ENCODE measurements at places on chromosomes 11 and 22.

- no peak for DNase-seq
These were observed 94.1 kb downstream of the SWAP70 start for GRCh38 chr11:9757809-9758636.

GRCh38 chr11:63687845-63688244, 6.5 kb downstream of the RTN3 start:
- no peak for DNase-seq

GRCh38 chr11:12007769-12008737, at the start of gene DKK3:
TSS of gene DKK3 (minus strand) at chr11:12008626. CDS start at chr11:12008582, 44 bp downstream.
- DNase-seq = no peak

DNA sequence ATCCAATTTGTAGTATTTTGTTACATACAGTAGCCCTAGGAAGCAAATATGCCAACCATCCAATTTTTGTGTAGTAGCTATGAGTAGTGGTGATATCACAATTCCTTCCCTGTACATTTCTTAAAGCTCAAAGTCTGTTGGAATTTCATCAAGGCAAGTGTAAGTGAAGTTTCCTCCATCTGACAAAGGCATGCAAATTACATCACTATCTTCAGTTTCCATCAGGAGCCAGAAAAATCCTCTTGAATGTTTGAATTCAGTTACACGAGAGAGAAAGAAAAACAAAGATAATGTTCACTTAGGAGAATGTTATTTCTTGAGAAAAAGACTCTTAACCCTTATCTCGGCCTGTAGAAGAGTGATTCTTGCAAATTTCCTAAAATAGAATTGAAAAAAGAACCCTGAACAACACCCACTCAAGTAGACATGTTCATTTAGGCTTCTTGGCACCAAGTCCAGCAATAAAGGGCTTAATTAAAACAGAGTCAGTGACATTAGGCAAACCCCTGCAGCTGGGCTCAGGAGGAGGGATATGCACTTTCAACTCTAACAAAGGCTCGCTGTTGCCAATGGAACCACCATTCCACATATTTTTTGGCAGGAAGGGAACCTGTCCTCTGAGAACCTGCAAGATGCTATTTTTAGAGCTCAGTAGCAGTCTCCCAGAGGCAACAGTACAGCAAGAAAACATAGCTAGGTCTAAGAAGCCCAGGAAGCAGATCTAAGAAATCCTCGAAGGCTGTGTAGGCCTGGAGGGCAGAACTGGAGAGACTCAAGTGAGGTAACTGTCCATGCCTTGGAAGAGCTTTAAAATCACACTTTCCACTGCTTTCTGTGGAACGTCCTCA, 144.6 kb downstream of the CCDC81 start:
- DNase-seq = peak; percentile 75

DNA sequence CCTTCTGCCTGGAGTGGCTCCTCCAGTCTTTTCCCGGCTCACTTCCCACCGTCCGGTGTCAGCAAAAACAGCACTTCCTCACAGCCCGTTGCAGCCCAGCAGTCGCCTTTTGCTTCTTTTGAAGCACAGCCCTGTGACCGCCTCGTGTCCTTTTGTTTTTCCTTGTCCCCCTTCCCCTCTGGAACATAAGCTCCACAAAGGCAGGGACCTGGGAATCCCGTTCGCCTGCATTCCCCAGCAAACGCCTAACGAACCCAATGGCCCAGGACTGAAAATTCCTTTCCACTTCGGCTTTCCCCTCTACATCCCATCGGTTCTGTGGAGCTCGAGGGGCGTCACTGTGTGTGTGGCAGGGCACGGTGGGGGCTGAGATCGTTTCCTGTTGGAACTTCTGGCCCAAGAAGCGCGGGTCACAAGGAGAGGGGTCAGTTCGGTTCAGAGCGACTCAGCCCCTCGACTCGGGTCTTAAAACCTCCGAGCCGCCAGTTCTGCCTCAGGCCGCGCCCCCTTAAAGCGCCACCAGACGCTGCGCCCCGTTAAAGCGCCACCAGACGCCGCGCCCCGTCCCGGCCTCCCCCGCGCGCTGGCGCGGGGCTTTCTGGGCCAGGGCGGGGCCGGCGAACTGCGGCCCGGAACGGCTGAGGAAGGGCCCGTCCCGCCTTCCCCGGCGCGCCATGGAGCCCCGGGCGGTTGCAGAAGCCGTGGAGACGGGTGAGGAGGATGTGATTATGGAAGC, 841 bp downstream of the RIC8A start:
- DNase-seq = peak; percentile 27

DNA sequence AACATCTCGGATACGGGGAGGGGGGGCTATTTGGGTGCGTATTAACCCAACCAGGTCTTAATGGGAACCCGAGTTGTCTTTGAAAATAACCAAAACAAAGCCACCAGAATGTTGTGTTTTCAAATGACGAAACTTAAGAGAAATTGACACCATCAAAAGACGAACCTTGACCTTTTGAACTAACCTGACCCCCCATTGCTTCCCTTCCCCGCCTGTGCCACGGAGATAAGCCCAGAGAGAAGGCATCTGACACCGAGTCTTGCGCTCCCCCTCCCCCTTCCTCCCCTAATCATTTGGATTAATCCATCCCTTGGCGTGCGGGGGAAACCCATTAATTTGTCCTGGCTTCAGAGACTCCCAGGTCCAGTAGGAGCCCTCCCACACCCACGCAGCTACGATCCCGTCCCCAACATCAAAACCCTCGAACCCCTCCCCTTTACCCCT, 4.5 kb upstream of the GCAT start:
- DNase-seq = no peak

DNA sequence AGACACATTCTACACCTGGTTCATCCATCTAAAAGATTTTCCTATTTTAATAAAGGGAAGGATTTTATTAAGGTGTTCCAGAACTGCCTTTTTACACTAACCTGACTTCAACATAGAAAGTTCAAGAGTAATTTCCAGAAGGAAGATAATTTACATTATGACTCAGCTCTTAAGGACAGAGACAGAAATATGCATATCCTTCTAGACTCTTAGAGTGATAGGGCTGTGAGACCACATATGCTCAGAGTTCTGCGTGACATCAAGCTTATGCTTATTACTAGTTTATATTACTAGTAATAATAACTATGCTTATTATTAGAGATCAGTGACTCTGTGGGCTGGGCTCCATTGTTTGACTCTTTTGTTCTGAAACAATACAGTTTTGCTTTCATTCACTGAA, 4.6 kb downstream of the PDGFD start:
- no peak for DNase-seq

DNA sequence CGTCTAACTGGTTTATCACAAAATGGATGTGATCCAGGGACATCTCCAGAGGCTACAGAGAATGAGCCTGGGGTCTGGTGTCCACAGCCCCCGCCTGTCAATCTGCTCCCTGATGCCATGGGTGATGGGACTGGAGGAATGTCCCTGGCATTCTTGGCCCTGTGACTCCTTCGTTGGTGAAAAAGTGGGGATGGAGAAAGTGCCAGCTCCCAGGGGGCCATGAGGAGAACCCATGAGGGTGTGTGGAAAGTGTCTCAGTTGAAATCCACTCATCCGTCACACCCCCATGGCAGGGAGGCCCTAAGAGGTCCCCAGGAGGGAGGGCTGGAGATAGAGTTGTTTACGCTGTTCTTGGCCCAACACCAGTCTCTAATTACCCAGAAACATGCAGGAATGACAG, 322.0 kb downstream of the CTTN start:
- DNase-seq = no peak

- DNase-seq = no peak
These were observed 510.4 kb downstream of the BUD13 start for GRCh38 chr11:116262370-116262769.

DNA sequence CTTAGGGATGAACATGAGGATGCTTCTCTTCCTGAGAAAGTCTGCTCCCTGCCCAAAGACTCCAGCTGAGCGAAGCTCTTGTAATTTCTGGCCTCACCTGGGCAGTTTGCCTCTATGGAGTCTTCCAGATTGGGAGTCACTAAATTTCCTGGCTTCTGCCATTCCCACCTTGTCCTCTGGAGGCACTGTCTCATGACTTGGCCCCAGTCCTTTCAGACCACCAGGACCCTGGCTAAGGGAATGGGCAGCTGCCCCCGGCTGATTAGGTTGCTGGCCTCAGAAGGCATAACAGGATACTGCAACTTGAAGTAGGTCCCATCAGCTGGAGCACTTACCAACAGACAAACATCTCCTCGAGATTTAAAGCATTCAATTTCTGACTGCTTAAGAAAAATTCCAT, 128.1 kb upstream of the SPON1 start:
- no peak for DNase-seq

GRCh38 chr11:71338801-71339395, 86.5 kb upstream of the SHANK2 start:
- no peak for DNase-seq

DNA sequence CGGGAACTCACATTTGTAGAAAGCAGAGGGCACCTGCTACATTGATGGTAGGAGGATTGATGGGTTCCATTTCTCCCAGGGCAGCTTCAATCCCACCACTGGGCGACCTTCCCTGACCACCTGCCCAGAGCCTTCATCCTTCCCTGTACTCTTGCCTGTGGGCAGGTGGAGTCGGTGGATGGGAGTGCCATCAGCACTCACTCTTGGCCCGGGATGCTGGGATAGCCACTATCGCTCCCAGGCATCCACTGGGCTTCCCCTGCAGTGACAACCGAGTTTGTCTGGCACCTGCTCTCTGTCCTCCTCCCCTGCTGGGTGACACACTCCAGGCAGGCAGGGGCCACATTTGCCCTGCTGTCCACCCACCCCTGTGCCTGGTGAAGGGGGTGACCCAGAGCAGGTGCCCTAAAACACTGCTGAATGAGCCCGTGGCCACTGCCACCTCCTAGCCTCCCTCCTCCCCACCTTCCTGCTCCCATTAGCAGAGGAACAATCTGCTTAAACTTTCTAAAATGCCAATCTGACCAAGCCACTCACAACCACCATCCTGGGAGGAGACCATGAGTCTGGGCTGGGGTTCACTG, 604.7 kb downstream of the TBC1D22A start:
- DNase-seq = no peak

GRCh38 chr11:37978647-37979046, 1380.6 kb upstream of the RAG2 start:
- no peak for DNase-seq

GRCh38 chr11:67416416-67417335, 1.2 kb downstream of the CARNS1 start:
- no peak for DNase-seq

GRCh38 chr22:35065796-35066218, at the start of gene ISX:
TSS of gene ISX (plus strand) at chr22:35066158. CDS start at chr22:35067088, 930 bp downstream.
- DNase-seq = no peak

GRCh38 chr22:32801537-32802236, at the start of gene TIMP3:
TSS of gene TIMP3 (plus strand) at chr22:32801705. CDS start at chr22:32802002, 297 bp downstream.
- DNase-seq = peak; percentile 76

Data from fibroblast of skin of left biceps (primary cell).